Amniotic stem cell (primary cell): ENCODE measurements at places on chromosomes 5 and 9.

GRCh38 chr5:31916327-31916726 lies 257.8 kb downstream of the GOLPH3 start:
- no peak for DNase-seq

GRCh38 chr9:70046274-70047070 lies 2.8 kb downstream of the MAMDC2 start:
- no peak for DNase-seq

GRCh38 chr5:123012321-123012720 lies 24.2 kb downstream of the PPIC start:
- DNase-seq: no peak

GRCh38 chr5:133347039-133347438 lies 265.3 kb downstream of the FSTL4 start:
- DNase-seq: no peak

DNA sequence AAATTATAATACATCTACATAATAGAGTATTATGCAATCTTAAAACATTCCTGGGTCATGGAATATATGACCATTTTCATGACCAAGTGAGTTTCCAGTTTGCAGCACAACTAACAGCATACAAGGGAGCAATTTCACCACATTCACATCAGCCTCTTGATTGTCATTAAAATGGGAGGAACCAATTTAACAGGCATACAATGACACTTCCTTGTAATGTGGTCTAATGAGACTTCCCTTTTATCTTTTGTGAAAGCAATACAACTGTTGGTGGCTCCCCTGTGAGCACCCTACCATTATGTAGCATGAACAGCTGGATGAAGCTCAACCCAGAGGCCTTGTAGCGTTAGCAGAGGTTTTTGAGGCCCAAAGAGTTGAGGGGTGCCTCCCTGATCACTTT lies 13.6 kb upstream of the TMOD1 start:
- DNase-seq: no peak

GRCh38 chr5:14893381-14893780 lies 21.8 kb upstream of the ANKH start:
- no peak for DNase-seq

GRCh38 chr9:124239249-124240073 lies 18.3 kb upstream of the NEK6 start:
- DNase-seq: no peak

DNA sequence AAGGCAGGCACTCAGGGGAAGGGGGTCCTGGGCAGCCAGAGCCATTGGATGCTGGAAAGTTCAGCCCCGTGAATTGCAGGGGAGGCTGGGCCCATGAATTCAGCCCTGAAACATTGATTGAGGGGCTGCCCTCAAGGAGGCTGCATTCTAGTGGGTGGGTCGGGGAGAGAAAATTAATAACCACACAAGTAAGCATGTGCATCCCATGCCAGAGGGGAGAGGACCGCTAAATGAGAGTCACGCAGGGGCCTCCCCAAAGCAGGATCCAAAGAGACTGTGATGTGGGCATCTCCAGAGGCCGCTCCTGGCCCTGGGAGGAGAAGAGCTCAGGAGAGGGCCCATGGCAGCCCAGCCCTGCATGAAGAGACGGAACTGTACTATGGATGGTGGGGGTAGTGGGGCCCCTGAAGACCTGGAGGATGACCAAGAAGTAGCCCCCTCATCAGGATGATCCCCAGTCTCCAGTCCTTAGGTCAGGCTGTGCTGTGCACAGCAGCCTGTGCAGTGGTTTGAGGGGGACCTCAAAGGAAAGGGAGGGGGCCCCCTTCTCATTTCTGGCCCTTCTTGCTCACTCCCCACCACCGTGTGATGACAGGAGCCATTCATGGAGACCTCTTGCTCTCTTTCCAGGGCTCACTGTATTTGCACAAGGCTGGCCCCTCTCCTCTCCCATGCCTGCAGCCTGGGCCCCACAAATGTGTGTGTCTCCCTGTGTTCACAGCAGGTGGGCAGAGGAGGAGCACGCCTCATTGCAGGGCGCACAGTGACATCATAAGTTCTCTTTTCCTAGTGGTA lies 233.6 kb upstream of the IRX1 start:
- no peak for DNase-seq

- DNase-seq: no peak
These were observed 212.4 kb upstream of the DMAC1 start for GRCh38 chr9:8011974-8012373.

DNA sequence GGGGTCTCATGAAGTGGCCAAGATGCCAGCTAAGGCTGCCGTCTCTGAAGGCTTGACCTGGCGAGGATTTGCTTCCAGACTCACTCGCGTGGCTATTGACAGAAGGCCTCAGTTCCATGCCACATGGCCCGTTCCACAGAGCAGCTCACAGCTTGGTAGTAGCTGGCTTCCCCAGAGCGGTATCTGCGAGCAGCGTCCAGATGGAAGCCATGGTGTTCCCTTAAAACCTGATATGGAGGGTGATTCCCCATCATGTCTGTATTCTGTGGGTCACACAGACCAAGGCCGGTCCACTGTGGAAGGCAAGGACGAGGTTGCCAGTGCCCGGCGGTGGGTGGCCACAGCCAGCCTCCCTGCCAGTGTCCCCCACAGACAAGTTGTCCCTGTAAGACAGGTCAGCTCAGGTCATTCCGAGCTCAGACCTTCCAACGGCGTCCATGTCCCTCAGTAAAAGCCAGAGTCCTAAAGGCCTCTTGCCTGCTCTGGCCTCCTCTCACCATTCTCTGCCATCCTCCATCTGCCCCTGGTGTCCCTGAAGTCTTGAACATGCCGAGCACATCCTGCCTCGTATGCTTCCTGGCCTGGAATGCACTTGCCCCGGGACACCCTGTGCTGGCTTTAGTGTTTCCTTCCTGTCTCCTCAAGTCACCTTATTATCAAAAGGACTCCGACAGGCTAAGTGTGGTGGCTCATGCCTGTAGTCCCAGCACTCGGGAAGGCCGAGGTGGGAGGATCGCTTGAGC lies 61.3 kb upstream of the LRRTM2 start:
- DNase-seq: no peak
